ENCODE measurements at places on chromosomes 2 and 18. TPM values are rescaled to one million over a fixed set of nuclear protein-coding genes. Genes with fewer than 3 reads are reported as not detected.

Gene IL1R1
- 27.7 TPM for total RNA-seq

Gene RAB10
- 79.4 TPM for total RNA-seq

Gene C2orf76
- total RNA-seq: 11.7 TPM

Gene SRBD1
- total RNA-seq: 11.2 TPM

Gene NT5DC4
- not detected for total RNA-seq

Gene HADHA
- total RNA-seq: 244 TPM

Gene XPO1
- 71.8 TPM for total RNA-seq

Gene EGR4
- not detected for total RNA-seq

Gene SCRN3
- 39.4 TPM for total RNA-seq

Gene IL36B
- not detected for total RNA-seq

Gene XDH
- total RNA-seq: not detected

Gene NPPC
- total RNA-seq: 0.30 TPM

Gene TMEM169
- total RNA-seq: 0.22 TPM

Gene FKBP1B
- 2.0 TPM for total RNA-seq

Gene RNF25
- 17.5 TPM for total RNA-seq

Gene UGT1A3
- not detected for total RNA-seq

Gene RAX
- total RNA-seq: not detected

Gene FAM124B
- total RNA-seq: 1.9 TPM

Gene OR6B2
- not detected for total RNA-seq

Gene SLC5A7
- not detected for total RNA-seq

Gene DTNA
- 208 TPM for total RNA-seq

Gene LBX2
- total RNA-seq: 0.51 TPM

Gene TP53I3
- 8.3 TPM for total RNA-seq

Gene ALPI
- total RNA-seq: not detected

Gene HOXD12
- total RNA-seq: not detected

Gene DPP10
- total RNA-seq: 0.13 TPM

Gene TLK1
- total RNA-seq: 31.8 TPM

All from cardiac septum (tissue), 1 donor.